Activated effector memory CD4-positive, alpha-beta T cell treated with anti-CD3 and anti-CD28 coated beads, Interleukin-2, amount 50 U/mL, for 16 hours (primary cell): ENCODE measurements at places on chromosomes 7 and 10.

DNA sequence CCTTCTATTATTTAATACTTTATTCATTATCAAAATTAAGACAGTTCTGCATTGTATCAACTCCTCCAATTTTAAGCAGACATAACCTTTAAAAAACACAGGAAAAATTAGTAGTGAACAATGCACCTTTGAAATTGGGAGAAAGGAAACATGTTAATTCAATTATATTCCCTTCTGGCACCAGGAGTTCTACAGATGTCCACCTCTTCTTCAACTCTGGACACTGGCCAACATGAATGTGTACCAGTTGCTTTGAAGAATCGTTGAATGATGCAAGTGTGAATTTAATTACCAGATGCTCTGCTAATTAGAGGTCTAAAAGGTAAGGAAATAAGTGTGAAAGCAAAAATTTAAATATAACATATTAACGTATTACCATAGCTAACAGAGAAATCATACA is 206.7 kb upstream of the IGFBP3 start:
- no peak for DNase-seq

DNA sequence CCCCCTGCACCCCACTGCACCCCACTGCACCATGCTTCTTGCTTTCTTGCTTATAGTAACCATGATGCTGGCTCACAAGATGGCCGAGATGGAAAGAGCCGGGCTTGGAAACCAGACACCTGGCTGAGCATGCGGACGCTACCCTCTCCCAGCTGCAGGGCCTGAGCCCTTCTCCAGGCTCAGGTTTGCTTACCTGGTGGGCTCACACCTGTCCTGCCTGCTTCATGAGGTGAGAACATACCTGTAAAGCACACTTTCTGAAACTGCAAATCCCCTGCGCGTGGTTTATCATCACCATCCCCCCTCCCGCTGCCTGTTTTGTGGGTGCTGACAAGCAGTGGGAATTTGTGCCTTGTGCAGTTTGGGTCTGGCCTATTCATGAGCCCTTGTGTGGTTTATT is 302.7 kb downstream of the GLRX3 start:
- DNase-seq = no peak

DNA sequence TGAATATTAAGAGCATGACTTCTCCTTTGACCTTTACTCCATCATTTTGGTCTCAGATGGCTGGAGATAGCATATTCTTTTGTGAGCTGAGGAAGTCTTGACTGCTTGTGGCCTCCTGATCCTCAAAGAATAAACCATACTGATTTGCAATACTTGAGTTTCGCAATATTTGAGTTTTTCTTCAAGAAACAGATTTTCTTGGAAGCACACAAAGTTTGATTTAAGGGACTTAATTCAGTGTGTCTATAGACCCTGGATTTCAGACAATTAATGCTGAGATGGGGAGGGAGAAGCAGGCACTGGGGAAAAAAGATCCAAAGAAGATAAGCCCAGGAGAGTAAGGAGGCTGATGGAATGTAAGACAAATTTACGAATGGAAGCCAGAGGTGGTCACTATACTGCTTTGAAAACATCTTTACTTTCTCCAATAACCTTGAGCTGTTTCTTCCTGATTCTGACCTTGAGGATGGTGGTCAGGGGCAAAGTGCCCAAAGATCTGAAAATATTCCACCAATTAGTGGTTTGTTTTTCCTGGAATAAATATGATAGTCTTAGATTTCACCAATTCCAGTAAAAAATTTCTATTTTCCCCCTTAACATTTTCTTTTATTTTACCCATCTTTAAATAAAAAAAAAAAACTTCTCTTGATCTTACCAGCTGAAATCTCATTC is 7.5 kb downstream of the EPDR1 start:
- DNase-seq = no peak

DNA sequence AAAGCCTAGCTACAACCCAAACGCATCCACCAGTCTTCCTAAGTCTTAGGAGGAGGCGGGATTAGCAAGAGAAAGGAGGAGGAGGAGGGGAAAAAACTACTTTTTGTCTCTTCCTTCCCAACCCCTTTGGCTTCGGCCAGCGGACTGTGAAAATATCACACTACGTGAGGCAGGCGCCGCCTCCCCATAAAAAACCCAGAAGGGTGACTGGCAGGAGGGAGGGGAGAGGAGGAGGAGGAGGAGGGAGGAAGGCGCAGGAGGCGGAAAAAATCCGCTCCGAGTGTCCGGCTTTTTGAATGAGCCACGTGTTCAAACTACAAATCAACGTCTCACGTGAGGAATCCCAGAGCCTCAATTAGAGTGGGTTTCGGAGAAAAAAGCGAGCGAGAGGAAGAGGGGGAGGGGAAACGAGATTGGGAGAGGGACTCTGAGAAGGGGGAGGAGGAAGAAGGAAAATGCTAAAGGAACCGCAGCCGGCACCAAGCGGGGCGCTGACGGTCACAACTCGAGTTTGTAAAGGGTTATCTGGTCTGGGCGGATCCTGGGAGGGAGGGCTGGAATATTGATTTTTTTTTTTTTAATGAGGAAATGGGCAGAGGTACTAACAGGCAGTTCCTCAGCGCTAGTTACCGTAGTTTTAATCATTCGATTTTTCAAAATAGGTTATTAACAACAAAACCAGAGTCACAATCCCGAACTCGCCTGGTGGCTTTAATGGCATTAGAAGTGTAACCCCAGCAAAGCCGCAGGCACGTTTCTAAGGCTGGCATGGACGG is at the start of gene IGF2BP3:
Gene IGF2BP3, minus strand, starts transcription at position 162 of the 776 bp plus-strand sequence. CDS start 381 bp downstream, outside the sequence.
- peak; percentile 67 for DNase-seq

GRCh38 chr7:116984917-116985316 is 31.6 kb downstream of the ST7 start:
- DNase-seq = no peak

DNA sequence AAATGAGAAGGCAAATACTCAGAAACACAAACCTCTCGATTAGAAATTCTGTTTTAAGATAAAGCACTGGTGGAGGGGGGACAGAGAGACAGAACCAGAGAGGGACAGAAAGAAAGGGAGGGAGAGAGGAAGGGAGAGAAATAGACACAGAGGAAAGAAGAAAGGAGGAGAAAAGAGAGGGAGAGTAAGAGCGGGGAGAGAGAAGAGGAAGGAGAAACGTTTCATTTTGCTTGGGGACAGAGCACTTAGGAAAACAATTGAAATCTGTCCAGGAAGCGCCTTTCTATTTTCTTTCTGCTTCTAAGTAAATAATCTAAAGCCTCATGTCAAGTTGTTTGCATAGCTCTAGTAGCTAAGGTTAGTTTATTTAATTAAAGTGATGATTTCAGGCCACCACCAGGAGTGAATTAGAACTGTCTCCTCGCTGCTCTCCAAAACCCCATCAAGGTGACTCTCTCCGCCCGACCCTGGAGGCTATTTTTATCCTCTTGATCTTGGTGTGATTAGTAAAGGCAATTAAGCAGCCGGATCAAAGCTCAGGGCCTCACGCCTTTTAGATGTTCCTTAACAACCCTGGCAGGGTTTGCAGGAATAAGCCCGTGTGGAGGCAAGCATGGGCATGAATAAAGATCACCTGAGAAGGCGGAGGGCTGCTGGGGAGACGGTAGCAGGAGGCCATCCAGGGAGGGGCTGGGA is 73.4 kb upstream of the INSIG1 start:
- no peak for DNase-seq

GRCh38 chr10:4511509-4511908 is 314.5 kb upstream of the AKR1E2 start:
- no peak for DNase-seq

DNA sequence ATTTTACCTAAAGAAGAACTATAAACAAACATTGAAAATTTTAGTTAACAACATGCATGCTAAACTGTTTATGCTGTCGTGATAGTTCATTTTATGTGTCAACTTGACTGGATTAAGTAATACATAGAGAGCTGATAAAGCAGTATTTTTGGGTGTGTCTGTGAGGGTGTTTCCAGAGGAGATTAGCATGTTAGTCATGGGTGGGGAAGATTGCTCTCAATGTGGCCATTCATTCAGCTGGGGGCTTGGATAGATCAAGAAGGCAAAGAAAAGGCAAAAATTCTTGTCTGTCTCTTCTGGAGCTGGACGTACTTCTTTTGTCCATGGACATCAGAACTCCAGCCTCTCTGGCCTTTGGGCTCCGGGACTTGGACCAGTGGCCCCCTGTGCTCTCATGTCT is 172.9 kb upstream of the SEMA3E start:
- no peak for DNase-seq

DNA sequence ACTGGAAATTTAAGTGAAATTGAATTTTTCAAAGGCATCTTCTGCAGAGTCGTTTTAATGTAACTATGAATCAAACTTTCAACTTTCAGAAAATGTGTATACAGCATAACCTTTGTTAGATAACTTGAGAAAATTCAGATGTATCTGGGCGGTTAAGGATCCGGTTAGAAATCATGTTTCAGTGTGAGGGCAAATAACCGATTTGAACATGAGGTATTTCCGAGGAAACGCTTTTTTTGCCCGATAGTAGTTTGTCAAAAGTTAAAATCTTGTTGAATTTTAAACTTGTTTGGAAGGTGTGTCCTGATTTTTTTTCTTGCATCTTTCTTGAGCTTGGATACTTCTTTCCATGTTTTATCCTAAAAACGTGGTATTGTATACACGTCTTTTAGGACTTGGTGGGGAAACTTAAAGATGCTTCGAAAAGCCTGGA is 1.3 kb upstream of the BMI1 start:
- no peak for DNase-seq

DNA sequence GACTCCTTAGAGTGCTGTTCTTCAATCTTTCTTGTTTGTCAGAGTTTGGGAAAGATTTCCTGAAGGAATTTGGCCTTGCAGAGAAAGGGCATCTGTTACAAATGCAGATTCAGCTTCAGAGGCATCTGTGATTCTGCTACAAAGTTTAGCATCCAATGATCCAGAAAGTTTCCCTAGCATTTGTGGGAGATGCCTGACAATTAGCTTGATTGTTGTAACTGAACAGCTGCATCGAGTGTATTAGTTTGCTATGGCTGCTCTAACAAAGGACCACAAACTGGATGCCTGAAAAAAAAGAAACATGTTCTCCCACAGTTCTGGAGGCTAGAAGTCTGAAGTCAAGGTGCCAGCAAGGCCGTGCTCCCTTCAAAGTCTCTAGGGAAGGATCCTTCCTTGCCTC is 365.1 kb downstream of the GRID1 start:
- no peak for DNase-seq

DNA sequence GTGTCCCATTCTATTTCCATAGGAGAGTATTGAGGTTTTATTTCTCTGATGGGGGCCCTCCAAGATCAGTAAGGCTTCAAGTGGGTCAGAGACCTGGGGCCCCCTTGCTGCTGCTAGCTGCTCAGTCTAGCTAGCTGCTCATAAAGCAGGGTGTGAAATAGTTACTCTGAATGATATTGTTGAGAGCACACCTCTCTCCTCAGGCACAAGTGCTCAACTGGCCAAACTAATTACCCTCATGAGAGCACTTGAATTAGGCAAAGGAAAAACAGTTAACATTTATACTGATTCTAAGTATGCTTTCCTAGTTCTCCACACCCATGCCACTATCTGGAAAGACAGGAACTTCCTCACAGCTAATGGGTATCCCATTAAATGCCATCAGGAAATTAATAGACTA is 5.4 kb upstream of the SFTPA1 start:
- DNase-seq = no peak

- no peak for DNase-seq
Measured at GRCh38 chr10:22573820-22574569, 140.4 kb downstream of the PIP4K2A start.

DNA sequence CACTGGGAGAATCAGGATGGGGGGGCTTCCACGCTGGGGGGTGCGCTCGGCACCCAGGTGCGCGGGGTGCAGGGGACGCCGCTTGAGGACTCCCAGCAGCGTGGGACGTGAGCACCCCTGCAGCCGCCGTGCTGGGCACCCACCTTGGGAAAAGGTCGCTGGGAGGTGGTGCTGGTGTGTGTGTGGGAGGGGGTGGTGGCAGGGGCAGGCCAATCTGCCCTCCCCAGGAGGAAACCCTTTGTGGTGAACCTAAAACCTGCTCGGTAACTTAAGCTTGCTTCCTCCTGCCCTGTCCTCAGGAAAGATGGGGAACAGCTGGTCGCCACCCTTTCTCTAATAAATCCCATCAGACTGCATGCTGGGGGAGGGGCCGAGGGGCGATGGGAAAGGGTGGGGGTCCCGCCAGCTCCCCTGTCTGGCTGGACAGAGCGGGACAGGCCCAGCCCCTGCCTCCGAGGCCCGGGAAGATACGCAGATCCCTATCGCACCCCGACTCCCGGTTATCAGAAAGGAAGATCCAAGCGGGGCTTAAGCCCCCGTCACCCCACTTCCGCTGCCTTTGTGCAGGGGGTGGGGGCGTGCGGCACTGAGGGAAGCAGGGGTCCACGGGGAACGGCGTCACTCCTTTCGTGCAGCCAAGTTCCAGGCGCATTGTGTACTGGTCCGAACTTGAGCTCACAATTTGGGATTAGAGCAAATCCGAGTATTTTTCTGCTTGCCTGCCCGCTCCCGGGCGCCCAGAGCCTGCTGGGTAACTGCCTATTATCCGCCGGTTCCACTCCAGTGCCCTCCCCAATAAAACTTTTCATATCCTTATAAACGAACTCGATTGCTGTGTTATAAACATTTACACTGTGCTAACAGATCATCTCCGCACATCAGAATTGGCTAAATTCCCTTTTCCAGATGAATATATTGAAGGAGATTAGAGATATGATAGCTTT is 64.6 kb downstream of the UNCX start:
- no peak for DNase-seq

DNA sequence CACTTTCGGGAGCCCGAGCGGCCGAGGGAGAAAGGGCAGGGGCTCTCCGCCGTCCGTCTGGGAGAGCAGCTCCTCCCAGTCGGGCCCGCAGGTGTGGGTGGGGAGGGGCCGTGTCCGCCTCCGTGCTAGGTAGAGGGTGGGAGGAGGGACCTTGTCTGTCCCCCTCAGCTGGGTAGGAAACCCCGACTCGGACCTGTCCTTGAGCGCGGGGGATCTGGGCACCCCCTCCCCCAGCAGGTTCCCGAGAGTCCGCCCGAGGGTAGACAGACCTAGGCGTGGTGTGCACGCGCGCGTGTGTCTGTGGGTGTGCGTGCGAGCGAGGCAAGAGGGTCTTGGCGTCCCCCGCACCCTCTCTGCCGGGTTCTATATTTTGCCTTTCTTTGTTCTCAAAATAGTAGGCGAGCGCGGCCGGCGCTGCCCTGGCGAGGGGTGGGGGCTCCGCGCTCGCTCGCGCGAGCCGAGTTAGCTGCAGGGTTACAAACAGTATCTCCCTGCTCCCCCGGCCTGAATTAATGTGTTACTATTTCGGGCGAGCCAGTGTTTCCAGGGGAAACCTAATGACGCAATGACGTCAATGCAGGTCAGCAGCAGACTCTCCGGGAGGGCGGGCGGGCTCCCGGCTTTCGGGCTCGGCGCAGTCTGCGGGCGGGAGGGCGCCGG is 73.9 kb upstream of the LEP start:
- DNase-seq = peak; percentile 60

GRCh38 chr7:98230746-98231471 is 19.7 kb downstream of the BHLHA15 start:
- no peak for DNase-seq

DNA sequence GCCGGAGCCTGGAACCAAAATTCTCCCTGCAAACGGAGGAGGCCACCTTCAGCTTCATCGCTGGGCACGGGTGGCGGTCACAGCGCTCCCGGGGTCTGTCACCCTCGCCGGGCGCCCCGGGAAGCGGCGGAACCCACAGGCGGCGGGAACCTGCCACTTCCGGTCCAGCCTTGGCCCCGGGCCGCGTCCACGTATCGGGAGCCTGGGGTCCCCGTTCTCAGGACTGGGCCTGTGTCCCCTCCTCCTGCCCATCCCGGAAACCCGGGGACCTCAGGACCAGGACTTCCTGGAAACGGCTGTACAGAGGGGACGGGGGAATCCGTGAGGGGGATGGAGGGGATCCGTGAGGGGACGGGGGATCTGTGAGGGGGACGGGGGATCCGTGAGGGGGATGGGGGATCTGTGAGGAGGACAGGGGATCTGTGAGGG is 25.4 kb downstream of the PDGFA start:
- DNase-seq = no peak
